ENCODE measurements at places on chromosomes 6 and 20. TPM values are rescaled to one million over a fixed set of nuclear protein-coding genes. Genes with fewer than 3 reads are reported as not detected.

DNA sequence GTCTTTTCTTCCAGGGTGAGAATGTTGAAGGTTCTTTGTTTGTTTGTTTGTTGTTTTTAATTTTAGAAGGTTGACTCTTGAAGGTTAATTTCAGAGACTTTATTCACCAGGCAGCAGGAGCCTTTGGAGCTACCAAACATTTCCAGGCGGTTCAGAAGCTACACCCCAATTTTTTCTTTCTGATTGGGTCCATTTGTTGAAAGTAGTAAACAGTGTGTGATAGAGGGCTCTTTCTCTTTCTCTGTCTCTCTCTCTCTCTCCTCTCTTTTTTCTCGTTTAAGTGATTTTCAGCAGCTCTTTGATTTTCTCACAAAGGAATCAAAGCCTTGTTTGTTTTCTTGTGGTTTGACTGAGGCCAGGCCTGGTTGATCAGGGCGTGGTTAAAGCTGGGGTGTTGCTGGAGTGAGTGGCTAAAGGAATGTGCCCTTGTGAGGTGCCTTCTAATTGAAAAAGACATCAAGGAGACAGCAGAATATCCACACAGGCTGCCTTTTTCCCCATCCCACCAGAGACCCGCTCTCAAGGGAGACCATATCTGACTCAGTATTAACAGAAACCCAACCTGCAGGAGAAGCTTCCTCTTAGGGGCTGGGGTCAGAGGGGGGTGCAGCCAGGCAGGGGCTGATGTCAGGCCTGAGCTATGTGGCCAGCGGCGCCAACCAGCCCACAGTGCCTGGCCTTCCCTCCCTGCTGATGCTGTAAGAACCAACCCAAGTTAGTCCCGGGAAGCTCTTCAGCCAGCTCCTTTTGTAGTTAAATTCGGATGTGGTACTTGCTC is 40.4 kb upstream of the NAA20 start:
- no peak overlapping the region for H3K4me3 ChIP-seq
- H3K36me3 ChIP-seq = no peaks in the 10 kb centered on the region
- no peak for DNase-seq
- H3K4me1 ChIP-seq = no peaks in the 10 kb centered on the region
- no peaks in the 10 kb centered on the region for H3K27me3 ChIP-seq

GRCh38 chr6:54913211-54913610 is 66.6 kb downstream of the FAM83B start:
- no peak overlapping the region for H3K4me3 ChIP-seq
- no peak for DNase-seq
- H3K27ac ChIP-seq = no peak overlapping the region
- H3K4me1 ChIP-seq = no peaks in the 10 kb centered on the region

- no peaks in the 10 kb centered on the region for H3K27me3 ChIP-seq
- no peaks in the 10 kb centered on the region for H3K36me3 ChIP-seq
- H3K4me3 ChIP-seq = no peak overlapping the region
- no peaks in the 10 kb centered on the region for H3K4me1 ChIP-seq
- no peak overlapping the region for H3K27ac ChIP-seq
Observed at GRCh38 chr20:47773371-47773786, 11.9 kb downstream of the SULF2 start.

DNA sequence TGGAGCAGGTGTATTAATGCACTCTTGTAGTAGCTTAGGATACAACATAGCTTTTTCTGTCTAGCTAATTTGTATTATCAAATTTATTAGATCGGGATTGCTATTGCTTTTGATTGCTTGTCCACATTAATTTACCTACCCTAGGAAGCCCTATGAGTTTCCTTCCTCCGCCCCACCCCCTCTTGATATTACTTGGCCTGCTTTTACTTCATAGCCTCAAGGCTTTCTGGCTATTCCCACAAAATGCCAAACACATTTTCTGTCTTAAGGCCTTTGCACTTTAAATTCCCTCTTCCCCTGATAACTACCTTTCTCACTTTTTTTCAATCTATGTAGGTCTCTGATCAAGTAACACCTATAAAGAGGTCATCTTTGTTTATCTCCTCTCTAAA is 99.1 kb upstream of the PRSS16 start:
- H3K27ac ChIP-seq = no peak overlapping the region
- peaks cover 2% of the 10 kb centered on the region for H3K4me1 ChIP-seq
- DNase-seq = no peak

DNA sequence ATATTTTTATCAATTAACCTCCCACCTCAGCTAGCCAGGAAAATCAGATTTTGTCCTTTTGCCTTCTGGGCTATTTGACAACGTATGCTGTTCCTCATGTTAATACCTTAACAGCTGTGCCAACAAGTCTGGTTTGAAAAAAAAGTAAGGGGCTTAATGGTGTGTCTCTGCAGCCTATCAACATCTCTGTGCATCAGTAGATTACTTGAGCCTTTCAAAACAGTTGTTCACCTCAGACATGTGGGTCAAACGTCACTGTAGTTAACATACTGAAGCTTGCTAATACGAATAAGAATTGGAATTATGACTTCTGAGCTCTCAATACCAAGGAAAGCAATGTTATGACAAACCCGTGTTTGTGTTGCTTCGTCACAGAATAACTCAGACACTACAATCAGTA is 23.0 kb downstream of the CEP57L1 start:
- no peaks in the 10 kb centered on the region for H3K4me1 ChIP-seq
- H3K27me3 ChIP-seq = no peaks in the 10 kb centered on the region
- no peak for DNase-seq
- H3K4me3 ChIP-seq = no peak overlapping the region
- H3K36me3 ChIP-seq = no peaks in the 10 kb centered on the region
- H3K27ac ChIP-seq = no peak overlapping the region

DNA sequence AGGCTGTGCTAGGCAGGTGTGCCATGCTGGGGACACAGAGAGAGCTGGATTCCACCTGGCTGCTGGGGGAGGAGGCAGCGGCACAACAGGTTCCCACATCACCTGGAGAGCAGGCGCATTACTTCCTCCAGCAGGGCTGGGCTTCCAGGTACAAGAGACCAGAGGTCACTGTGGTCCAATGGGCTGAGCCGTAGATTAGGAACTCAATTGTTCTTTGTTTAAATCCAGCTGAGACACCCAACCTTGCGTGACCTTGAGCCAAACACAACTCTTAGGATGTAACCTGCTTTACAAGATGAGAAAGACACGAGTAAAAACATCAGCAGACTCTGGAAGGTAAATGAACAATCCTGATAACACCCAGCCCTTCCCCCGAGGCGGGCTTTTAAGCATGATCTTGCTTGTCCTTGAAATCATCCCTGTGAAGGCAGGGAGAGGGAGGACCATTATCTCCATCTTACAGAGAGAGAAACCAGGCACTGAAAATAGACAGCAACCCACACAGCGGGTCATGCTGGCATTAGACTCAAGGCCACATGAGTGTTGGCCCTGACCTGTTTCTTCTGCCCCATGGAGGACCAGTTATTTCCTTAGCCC is 216.5 kb upstream of the RREB1 start:
- H3K27ac ChIP-seq = no peak overlapping the region
- H3K36me3 ChIP-seq = no peaks in the 10 kb centered on the region
- H3K27me3 ChIP-seq = no peaks in the 10 kb centered on the region
- no peak overlapping the region for H3K4me3 ChIP-seq

DNA sequence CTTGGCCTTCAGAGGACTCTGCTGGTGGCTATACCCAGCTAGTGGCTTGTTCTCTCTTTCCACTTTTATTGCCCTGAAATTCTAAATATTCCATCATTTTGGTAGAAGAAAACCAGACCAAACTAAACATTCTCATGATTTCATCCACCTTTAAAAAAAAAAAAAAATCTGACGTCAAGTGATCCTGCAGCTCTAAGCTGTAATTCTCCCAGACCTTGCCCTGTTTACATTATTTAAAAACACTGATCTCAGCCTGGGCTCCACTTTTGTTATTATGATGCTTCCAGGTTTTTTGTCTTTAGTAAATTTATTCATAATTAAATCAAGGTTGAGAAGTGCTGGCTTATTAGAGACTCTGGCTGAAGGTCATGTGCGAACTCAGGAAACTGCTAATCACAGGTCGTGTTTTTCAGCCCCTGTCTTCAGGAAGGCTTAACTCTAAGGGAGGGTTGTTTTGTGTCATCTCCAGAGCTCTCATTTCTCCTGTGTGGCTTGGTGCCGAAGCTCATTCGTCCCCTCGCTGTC is 114.4 kb downstream of the MTHFD1L start:
- H3K4me3 ChIP-seq = no peak overlapping the region
- H3K27me3 ChIP-seq = no peaks in the 10 kb centered on the region
- no peaks in the 10 kb centered on the region for H3K36me3 ChIP-seq
- no peaks in the 10 kb centered on the region for H3K4me1 ChIP-seq

GRCh38 chr6:82217018-82217586 is 30.4 kb downstream of the IBTK start:
- H3K36me3 ChIP-seq = no peaks in the 10 kb centered on the region
- H3K27me3 ChIP-seq = no peaks in the 10 kb centered on the region
- no peak overlapping the region for H3K4me3 ChIP-seq
- no peak for DNase-seq
- no peaks in the 10 kb centered on the region for H3K4me1 ChIP-seq

- no peak overlapping the region for H3K27ac ChIP-seq
- no peaks in the 10 kb centered on the region for H3K36me3 ChIP-seq
- H3K4me3 ChIP-seq = no peak overlapping the region
- no peaks in the 10 kb centered on the region for H3K27me3 ChIP-seq
- DNase-seq = no peak
Observed at GRCh38 chr6:167892835-167893815, 66.4 kb downstream of the AFDN start.

DNA sequence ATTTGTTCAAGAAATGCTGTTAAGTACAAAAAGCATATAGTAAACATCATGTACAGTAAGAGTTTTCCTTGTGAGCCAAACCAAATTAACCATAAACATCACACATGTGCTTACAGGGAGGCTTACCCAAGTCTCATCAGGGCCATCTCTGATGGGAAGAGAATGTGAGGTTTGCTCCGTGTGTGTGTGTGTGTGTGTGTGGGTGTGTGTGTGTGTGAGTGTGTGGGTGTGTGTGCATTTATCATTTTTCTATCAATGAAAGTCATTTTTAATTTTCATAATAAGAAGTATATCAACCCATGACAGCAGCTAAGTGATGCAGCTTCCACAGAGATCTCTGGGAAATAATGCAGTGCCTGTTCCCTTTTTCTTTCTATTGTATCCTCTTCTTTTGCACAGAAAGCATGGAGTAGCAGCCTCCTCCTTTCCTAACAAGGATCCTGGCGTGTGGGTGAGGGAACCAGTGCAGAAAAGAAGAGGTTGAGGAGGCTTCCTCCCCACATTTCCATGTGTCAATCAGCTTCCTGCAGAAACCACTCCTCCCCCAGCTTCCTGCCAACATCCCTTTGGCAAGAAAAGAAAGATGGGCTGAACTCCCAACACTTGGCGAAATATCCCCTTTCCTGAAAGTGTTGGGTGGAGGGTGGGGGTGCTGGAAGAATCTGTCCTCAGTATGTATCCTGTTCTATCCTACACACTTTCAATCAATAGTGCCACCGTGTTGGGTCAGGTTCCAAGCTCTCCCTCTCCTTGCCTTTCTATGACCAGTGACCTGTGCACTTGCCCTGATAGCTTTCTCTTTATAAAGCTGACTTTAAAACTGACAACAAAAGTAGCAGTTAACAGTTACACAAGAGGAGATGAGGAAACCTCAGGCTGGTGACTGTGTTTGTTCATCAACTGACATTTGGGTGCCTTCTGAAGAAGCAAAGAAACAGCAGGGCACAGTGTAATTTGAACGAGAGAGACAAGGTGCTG is 251.8 kb upstream of the CITED2 start:
- no peaks in the 10 kb centered on the region for H3K36me3 ChIP-seq
- no peaks in the 10 kb centered on the region for H3K27me3 ChIP-seq
- H3K4me1 ChIP-seq = no peaks in the 10 kb centered on the region
- H3K27ac ChIP-seq = no peak overlapping the region
- no peak overlapping the region for H3K4me3 ChIP-seq

DNA sequence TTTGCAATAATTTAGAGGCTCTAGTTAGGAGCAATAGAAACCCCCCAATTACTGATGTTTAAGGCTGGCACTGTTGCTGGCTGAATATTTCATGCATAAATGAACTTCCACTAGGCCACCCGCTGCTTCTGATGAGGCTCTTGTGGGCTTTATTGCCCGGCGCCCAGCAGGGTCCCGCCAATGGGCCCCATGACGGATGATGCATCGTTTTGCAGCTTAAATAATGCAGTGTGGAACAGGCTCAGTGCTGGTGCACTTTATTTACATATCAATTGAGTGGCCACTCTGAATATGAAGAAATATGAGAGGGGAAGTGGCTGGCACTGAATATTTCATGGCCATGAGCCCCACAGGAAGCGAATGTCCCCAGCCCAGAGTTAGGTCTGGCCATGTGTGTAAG is 155.3 kb upstream of the MAFB start:
- DNase-seq = no peak
- no peak overlapping the region for H3K4me3 ChIP-seq
- no peaks in the 10 kb centered on the region for H3K27me3 ChIP-seq
- no peaks in the 10 kb centered on the region for H3K4me1 ChIP-seq
- H3K27ac ChIP-seq = no peak overlapping the region

DNA sequence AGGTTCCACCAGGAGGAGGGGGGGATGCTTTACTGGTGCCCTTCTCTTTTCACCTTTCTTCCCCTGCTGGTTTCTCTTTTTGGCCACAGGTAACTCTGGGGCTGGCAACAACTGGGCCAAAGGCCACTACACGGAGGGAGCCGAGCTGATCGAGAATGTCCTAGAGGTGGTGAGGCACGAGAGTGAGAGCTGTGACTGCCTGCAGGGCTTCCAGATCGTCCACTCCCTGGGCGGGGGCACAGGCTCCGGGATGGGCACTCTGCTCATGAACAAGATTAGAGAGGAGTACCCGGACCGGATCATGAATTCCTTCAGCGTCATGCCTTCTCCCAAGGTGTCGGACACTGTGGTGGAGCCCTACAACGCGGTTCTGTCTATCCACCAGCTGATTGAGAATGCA is 4.4 kb downstream of the TUBB1 start:
- H3K36me3 ChIP-seq = peaks cover 56% of the 10 kb centered on the region
- H3K4me1 ChIP-seq = peaks cover 11% of the 10 kb centered on the region
- DNase-seq = no peak
- no peak overlapping the region for H3K4me3 ChIP-seq
- no peaks in the 10 kb centered on the region for H3K27me3 ChIP-seq
- no peak overlapping the region for H3K27ac ChIP-seq

DNA sequence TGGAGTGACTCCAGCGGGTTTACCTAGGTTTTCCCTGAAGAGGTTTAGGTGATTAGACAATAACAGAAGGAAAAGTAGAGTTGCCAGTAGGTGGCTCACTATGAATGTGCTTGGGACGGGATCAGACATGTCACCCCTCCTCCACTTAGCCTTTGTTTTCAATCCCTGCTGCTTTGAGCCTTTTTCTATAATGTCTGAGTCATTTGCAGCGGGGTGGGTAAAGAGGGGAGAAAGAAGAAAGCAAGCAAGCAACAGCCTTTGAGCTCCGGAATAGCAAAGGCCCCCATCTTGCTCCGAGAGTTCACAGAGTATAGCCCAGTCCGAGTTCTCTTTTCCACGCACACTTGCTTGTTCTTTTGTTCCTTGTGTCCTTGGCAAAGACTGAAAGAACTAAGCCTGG is 129.1 kb downstream of the PACRG start:
- DNase-seq = no peak
- H3K27me3 ChIP-seq = no peaks in the 10 kb centered on the region
- no peaks in the 10 kb centered on the region for H3K36me3 ChIP-seq
- no peak overlapping the region for H3K27ac ChIP-seq

- H3K27ac ChIP-seq = no peak overlapping the region
- no peaks in the 10 kb centered on the region for H3K27me3 ChIP-seq
- H3K4me3 ChIP-seq = no peak overlapping the region
Observed at GRCh38 chr6:13702809-13703302, 8.8 kb downstream of the RANBP9 start.

The DEFB132 gene
- total RNA-seq = not detected

The EDN3 gene
- 0.48 TPM for total RNA-seq

The USP49 gene
- 4.3 TPM for total RNA-seq

The SYNDIG1 gene
- total RNA-seq = not detected

The ANGPT4 gene
- not detected for total RNA-seq
